LoVo (cell line): ENCODE measurements at places on chromosomes 1 and 21.

DNA sequence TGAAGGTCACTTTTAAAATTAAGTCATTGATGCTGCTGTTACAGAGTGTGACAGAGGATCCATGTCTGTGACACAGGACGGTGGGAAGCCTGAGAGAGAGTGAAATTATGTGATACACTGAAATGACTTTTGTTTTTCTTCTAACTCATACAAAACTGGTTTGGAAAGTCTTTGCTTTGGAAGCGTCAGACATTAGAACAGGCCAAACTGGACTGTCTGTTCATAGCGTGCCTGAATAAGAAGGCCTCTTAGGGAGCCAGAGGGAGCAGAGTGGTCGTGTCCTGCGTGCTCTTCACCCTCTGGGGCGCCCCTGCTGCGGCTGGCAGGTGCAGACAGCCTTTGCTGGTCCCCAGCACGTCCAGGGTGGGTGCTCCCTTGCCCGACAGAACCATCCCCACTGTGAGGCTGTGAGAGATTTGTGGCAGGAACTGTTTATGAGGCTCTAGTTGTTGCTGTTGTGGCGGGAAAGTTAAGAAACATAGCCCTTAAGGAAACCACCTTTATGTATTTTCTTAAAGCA lies 19.7 kb upstream of the PGD start:
- no peak for DNase-seq

- DNase-seq = no peak
Measured at GRCh38 chr1:2588661-2589430, 2.3 kb downstream of the PRXL2B start.

DNA sequence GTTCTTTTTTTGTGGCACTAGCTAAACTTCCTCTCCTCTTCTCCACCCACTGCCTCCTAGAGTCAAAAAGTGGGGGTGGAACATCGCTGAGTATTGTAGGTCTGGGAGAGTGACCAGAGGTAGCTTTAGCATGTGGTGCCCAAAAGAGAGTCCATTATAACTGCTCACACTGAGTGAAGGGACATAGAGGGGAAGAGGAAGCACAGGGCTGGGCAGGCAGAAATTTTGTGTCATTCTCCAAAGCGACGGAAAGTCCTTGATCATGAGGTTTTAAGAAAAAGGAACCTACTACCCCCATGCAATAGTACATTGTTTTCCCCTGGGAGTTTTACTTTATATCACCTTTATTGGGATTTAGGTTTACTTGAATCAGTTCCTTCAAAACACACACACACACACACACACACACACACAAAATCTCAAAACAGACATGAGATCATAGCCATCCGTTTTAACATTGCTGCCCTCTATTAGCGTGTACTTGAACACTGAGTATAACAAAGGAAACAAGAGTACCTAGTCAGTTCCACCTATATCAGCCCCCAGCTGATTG lies 4.1 kb downstream of the CD84 start:
- DNase-seq = no peak

DNA sequence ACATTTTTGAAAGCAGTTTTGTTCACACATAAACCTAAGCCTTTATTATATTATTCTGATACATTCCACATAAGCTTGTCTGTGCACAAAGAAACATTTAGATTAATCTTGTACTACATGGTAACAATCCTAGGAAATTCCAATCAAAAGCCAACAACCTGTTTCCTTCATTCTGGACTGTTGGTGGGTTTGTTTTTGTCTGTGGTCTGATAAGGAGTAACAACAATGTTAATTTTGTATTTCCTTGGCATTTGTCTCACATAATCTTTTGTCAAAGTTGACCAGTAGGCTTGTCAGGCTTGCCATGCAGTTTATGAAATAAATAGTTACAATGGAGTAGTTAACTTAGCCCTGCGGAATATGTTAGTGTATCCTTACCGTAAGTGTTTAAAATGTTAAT lies 183.3 kb downstream of the DHRS3 start:
- no peak for DNase-seq

DNA sequence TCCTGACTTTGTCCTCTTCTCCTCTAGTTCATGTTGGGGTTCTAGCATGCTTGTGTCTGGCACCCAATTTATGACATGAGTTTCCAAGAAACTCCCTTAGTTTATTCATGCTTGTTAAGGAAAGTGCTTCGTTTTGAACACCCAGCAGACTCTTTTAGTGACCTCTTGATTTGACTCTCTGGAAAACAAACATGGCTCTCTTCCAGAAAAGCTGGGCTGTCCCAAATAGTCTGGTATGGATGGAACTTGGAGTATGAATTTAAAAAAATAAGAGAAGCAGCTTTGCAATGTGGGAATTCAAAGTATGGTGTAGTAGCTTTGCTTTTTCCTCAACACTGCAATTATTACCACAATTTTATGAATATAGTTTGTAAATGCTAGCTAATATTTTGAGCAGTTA lies 143.4 kb upstream of the C8B start:
- no peak for DNase-seq

DNA sequence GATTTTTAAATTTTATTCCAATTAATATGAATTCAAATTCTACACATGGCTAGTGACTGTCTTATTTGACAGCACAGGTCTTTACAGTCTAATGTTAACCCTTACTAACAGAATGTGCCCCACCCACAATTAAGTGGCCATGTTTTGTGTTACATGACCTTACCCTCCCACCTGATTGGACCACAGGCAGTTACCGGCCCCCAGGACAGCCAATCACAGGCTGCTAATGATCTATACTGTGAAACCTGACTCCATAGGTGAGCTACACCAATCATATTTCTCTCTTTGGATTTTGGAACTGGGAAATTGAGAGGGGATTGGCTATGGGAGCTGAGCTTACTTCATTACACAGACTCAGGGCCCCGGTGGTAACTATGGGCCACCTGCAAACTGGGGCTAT lies 27.5 kb downstream of the ZP4 start:
- no peak for DNase-seq

DNA sequence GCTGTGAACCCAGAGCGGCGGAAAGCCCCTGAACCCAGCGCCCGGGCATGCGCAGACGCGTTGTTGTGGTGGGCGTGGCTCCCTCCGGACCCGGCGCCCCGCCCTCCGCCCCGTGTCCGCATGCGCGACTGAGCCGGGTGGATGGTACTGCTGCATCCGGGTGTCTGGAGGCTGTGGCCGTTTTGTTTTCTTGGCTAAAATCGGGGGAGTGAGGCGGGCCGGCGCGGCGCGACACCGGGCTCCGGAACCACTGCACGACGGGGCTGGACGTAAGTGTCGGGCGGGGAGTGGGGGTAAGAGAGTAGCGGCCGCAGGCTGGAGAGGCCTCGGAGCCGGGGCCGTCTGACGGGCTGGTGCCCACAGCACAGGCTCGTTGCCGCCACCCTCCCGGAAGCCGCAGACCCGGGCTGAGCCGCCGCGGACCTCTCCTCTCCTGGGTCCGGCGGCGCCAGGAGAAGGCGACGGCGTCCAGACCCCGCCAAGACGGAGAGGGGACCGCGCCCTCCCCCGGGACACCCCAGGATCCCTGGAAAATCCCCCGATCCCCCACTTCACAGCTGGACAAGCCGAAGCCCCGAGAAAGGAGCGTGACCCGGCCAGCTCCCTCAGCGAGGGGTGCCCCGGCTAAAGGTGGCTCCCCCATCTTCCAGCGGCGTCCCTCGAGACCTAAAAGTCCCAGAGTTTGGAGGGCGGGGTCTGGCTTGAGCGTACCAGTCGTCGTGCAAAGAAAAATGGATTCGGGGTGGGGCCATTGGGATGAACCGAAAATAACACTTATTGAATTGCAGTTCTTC lies at the start of gene TMEM50A:
Gene TMEM50A, plus strand, starts transcription at position 147 of the 794 bp plus-strand sequence. CDS start 2,153 bp downstream, outside the sequence.
- DNase-seq = peak; percentile 79

DNA sequence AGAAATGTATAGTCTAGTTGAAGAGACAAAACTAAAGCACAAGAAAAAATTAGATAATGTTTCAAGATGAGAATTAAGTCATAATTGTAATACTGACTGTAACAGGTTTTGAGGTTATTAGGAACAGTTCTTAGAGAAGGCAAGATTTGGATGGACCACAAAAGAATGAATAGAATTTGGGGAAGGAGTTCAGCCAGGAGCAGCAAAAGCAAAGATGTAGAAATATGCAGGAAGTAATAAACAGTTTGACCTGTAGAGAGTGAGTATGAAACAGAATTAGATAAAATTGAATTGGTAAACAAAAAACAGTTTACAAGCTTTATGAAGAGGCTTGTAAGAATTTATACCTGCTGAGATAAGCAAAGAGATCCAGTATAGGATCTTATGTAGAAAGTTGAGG lies 16.3 kb downstream of the VPS45 start:
- DNase-seq = no peak

GRCh38 chr1:101290922-101291561 lies 54.2 kb downstream of the S1PR1 start:
- no peak for DNase-seq

GRCh38 chr1:27400082-27400962 lies 7.9 kb downstream of the GPR3 start:
- no peak for DNase-seq

- no peak for DNase-seq
Measured at GRCh38 chr1:69157046-69157756, 410.5 kb upstream of the LRRC7 start.

GRCh38 chr1:225809842-225810578 lies at the start of gene EPHX1:
EPHX1 (plus strand) TSS chr1:225810124; CDS start chr1:225828730, 18,606 bp downstream.
- peak; percentile 85 for DNase-seq

- no peak for DNase-seq
Measured at GRCh38 chr1:2111674-2112035, 61.4 kb downstream of the PRKCZ start.

- DNase-seq = no peak
Measured at GRCh38 chr1:107824946-107825345, 140.0 kb downstream of the VAV3 start.
